HepG2 (cell line): ENCODE measurements at places on chromosomes 3 and 15. TPM values are rescaled to one million over a fixed set of nuclear protein-coding genes. Genes with fewer than 3 reads are reported as not detected.

DNA sequence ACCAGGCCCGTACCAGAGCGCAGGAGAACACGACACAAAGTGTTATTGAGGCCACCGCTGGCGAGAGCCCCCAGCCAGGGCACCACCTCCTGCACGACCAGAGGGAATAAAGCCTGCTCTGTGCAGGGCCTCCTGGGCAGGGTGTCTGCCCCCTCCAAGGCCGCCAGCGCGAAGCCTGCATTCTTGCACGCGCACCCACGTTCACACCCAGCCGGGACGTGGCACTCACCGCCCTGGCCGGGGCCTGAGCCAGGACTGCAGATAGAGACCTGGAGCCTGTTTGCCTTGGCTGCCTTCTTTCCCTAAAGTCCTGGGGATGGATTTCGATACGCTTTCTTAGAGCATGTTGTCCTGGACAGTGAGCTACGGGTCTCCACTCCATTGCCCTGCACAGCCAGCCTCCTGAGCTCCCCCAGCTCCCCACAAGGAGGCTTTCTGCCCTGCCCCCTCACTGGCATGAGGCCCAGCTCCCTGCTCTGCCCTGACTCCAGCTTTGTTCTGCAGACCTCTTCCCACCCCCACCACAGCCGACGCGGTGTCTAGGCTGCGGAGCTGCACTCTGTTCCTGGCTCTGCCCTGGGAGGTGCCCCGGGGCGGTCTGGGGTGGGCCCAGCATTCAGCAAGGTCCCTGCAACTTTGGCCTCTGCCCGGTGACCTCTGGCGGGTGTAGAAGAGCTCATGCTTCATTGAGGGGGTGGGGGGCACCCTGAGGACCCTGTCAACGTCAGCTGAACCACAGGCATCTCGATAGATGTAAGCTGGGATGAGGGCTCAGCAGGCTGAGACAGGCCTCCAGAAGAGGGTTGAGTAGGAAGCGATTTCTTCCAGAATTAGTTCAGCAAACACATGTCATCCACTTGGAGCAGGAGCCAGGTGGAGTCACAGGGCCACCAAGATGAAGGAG lies 145.0 kb downstream of the LRRK1 start:
- no peak overlapping the region for H3K4me3 ChIP-seq
- peaks cover 71% of the 10 kb centered on the region for H3K4me1 ChIP-seq
- H3K27me3 ChIP-seq, result no peaks in the 10 kb centered on the region

DNA sequence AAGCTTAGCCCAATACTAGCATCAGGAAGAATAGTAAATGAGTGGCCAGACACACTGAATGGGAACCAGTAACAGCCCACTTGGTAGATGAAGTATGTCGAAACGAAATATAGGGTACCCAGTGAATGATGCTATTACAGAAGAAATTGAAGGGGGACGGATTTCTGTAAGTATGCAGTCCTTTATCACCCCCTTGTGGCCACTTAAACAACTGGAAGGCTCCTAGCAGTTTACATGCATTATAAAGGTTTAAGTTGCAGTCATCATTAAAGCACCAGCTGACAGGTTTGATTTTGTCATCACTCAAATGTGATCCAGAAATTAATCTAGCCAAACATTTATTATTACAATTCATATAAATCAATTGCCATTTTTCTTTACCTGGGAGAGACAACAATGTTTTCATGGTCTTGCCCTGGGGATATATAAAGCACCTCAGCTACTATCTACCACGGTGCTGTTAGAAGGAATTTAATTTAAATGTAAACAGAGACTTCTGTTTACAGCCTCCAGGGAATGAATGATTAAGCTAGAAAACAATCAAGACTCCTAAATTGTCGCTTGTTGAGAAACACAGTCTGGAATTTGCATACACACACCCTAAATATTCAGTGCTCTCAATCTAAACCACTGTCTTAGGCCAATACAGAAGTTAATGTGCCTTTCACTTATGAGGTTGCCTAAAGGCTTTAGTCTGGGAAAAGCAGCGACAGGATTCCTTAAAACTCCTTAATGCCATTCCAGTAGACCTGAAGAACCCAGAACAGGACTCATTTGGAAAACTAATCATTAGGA lies 7.8 kb downstream of the EIF1B start:
- H3K27ac ChIP-seq, result no peak overlapping the region
- peak; percentile 60 for DNase-seq
- H3K4me3 ChIP-seq, result no peak overlapping the region
- H3K4me1 ChIP-seq, result peaks cover 23% of the 10 kb centered on the region
- H3K36me3 ChIP-seq, result no peaks in the 10 kb centered on the region; the same call in 1 of the 2 replicates

Gene ACP3
- total RNA-seq, result not detected in 2 replicates

Gene CFAP100
- 0.36 TPM in 1 of 2 replicates, not detected in the other for total RNA-seq

Gene KNG1
- total RNA-seq, result 3.5 and 7.0 TPM in 2 replicates

DNA sequence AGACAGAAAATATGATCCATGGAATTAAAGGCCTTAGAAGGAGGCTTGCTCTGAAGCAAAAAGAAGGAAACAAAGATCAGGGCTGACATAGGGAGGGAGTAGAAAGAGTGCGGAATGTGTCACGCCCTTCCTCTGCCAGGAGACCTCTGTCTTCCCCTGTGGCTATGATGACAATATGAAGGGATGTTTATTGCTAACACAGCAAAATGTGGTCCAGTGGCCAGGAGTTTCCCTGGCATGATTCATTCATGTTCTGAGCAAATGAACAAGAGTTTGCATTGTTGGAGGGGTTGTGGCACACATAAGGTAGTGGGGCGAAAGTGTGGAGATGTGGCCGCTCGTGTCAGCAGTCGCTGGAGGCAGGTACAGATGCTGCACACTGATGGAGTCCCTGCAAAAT lies 169.4 kb downstream of the SHQ1 start:
- H3K27ac ChIP-seq, result no peak overlapping the region
- H3K27me3 ChIP-seq, result no peaks in the 10 kb centered on the region
- peaks cover 42% of the 10 kb centered on the region for H3K4me1 ChIP-seq

DNA sequence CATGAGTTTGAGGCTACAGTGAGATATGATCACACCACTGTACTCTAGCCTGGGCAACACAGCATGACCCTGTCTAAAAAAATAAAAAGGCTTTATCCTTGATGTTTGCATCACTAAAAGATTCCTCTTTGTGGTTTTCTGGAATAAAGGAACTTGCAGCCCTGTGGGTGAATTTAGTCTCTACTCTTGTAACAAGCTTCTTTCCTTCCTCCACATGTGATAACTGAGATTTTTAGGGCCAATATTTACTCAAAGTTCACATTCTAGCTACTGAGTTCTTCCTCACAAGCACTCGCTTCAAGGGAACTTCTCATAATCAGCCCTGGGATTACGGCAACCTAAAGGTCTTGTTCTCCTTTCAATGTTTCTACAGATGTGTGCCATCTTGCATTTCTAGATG lies 24.6 kb downstream of the COMMD2 start:
- no peaks in the 10 kb centered on the region for H3K4me1 ChIP-seq
- H3K27me3 ChIP-seq, result no peaks in the 10 kb centered on the region
- H3K4me3 ChIP-seq, result no peak overlapping the region
- H3K36me3 ChIP-seq, result no peaks in the 10 kb centered on the region
- no peak overlapping the region for H3K27ac ChIP-seq

GRCh38 chr3:119635719-119636118 lies 24.7 kb downstream of the POPDC2 start:
- H3K27me3 ChIP-seq, result no peaks in the 10 kb centered on the region
- H3K4me1 ChIP-seq, result no peaks in the 10 kb centered on the region
- H3K27ac ChIP-seq, result no peak overlapping the region

Gene CLDN1
- total RNA-seq, result 28.4 and 42.7 TPM in 2 replicates

GRCh38 chr3:122609798-122610559 lies 32.5 kb downstream of the PARP15 start:
- no peaks in the 10 kb centered on the region for H3K36me3 ChIP-seq
- no peak for DNase-seq
- no peak overlapping the region for H3K27ac ChIP-seq

Gene ROBO2
- total RNA-seq, result not detected in 2 replicates

Gene POMGNT2
- total RNA-seq, result 9.9 and 12.4 TPM in 2 replicates

Gene DAZL
- total RNA-seq, result not detected in 2 replicates

- no peaks in the 10 kb centered on the region for H3K27me3 ChIP-seq
- DNase-seq, result no peak
- H3K4me1 ChIP-seq, result no peaks in the 10 kb centered on the region
- no peak overlapping the region for H3K27ac ChIP-seq
- no peak overlapping the region for H3K4me3 ChIP-seq
Measured at GRCh38 chr3:160130950-160131349, 94.3 kb upstream of the C3orf80 start.

- no peaks in the 10 kb centered on the region for H3K27me3 ChIP-seq
- H3K4me1 ChIP-seq, result peaks cover 13% of the 10 kb centered on the region
- H3K36me3 ChIP-seq, result no peaks in the 10 kb centered on the region
- H3K27ac ChIP-seq, result no peak overlapping the region
Measured at GRCh38 chr3:11711876-11712275, 68.2 kb upstream of the VGLL4 start.

DNA sequence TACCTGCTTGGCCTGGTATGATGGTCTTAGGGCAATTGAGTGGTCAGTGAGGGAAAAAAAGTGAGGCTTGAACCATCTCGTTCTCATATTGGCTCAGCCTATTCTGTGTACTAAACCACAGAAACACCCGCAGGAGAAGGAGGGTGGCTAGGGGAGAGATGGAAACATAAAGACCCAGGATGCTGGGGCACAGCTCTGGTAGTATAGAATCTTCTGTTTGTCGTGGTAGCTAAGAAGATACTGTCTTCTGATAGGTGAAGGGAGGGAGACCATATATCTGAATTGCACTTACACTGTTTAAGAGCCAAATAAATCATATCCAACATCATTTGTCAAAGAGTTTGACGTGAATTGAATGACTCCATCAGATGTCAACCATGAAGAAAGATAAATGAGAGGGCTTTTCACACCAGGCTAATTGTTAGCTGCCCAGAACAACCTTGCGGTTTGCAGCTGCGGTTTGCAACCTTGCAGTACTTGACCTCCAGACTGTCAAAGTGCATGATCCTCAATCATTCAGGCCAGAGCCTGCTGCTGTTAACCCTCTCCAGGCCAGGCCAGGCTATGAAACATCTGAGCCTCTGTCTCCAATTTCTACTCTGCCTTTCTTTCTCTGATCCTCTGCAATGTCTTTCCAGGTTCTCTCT lies 40.9 kb upstream of the PIK3R4 start:
- DNase-seq, result no peak
- H3K27ac ChIP-seq, result no peak overlapping the region
- H3K4me1 ChIP-seq, result no peaks in the 10 kb centered on the region
- H3K4me3 ChIP-seq, result no peak overlapping the region
- H3K36me3 ChIP-seq, result no peaks in the 10 kb centered on the region
- H3K27me3 ChIP-seq, result no peaks in the 10 kb centered on the region

DNA sequence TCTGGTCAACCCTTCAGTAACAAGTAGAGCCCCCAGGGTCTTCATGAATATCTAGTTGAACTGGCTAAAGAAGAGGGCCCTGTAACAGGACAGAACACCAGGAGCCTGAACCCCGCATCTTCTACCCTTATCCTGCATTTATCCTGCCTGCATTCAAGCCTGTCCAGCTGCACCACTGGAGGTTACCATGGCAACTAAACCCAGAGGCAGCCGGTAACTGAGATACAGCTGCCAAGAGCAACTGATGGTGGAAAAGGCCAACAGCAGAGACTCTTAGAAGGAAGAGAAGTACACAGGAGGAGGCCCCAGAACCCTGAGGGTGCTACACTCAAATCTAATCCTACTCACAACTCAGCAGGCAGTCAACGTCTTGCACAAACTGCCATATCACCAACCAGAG lies 3.7 kb upstream of the PRKAR2A start:
- H3K4me3 ChIP-seq, result no peak overlapping the region
- DNase-seq, result no peak
- H3K27ac ChIP-seq, result no peak overlapping the region
- H3K4me1 ChIP-seq, result peaks cover 21% of the 10 kb centered on the region
